ENCODE measurements at places on chromosomes 1 and 21.

- no peak for DNase-seq
These were observed 69.0 kb upstream of the MUTYH start for GRCh38 chr1:45409276-45409675.

DNA sequence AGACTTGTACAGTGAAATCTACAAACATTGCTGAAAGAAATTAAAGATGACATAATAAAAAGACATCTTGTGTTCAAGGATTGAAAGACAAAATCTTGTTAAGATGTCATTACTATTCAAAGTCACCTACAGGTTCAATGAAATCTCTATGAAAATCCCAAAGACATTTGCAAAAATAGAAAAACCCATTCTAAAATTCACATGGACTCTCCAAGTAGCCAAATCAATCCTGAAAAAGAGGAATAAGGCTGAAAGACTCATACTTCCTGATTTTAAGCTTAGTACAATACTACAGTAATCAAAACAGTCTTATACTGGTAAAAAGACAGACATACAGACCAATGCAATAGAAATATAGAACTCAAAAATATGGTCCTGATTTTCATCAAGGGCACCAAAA lies 78.6 kb downstream of the PCSK9 start:
- no peak for DNase-seq

DNA sequence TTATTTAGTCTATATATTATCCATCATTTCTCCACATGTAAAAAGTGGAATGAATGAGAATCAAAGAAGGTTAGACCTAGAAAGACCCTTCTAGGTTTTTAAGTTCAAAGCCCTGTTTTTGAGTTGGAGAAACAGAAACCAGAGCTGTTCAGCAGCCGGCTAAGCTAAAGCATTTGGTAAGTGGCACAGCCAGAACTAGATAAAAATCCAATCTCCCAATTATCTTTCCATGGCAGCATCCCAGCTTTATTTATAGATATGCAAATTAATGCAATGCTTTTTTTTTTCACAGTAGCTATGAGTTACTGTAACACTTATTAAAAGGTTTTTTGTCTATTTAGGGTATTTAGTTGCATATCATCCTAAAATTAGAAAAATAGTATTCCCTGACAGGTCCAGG lies 85.1 kb downstream of the NIBAN1 start:
- no peak for DNase-seq

DNA sequence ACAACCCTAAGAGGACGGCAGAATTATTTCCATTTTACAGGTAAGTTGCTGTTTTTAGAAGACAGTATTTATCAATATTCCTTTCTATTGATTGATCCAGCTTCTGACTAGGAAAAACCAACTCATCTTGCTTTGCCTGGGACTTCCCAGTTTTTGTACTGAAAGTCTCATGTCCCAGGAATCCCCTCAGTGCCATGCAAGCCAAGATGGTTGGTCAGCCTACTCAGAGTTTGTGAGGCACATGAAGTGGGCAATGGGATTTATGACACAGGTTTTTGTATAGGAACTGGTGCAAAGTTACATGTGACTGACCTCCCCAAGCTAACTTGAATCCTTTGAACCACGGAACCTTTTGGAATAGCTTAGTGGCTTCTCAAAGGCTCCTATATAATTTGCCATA lies 45.5 kb downstream of the GNG12 start:
- DNase-seq: no peak

DNA sequence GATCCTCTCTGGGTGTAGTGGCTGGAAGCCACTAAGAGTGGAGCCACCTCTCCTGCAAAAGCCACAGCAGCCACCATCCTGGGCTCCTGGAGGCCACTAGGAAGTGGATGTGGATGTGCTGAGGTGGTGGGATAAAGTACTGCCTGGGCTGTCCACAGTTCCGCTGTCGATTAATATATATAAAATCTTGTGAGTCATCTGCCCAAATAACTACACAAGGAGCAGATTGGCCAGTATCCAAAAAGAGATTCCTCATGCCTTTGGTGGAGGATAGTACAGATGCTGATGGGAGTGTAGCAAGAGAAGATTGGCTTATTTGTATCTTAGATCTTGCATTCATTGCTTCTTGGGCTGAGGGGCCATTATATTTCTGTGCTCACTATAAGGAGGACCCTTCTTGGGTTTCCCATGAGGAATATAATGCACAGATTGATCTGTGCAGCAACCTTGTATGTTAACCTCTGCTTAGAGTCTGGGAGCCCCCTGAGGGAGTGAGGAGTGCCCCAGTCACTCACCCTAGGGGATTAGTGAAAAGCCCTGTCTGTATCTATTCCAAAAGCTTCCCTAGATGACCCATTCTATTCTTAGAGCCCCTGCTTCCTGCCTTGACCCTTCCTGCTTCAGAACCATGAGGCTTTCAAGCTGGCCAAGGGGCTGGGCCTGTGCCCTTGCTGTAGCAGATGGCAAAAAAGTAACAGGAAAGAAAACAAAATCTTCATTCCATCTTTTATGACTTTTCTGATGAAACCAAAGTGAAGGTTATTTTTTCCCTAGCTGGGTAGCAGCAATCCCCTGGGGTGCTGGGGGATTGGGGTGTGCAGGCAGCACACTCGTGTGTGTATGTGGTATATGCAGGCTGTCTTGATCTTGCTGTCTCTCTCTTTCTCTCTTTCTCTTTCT lies 31.7 kb downstream of the RCSD1 start:
- DNase-seq: no peak

- DNase-seq: no peak
These were observed 270.5 kb downstream of the GRIK3 start for GRCh38 chr1:36763771-36764170.

DNA sequence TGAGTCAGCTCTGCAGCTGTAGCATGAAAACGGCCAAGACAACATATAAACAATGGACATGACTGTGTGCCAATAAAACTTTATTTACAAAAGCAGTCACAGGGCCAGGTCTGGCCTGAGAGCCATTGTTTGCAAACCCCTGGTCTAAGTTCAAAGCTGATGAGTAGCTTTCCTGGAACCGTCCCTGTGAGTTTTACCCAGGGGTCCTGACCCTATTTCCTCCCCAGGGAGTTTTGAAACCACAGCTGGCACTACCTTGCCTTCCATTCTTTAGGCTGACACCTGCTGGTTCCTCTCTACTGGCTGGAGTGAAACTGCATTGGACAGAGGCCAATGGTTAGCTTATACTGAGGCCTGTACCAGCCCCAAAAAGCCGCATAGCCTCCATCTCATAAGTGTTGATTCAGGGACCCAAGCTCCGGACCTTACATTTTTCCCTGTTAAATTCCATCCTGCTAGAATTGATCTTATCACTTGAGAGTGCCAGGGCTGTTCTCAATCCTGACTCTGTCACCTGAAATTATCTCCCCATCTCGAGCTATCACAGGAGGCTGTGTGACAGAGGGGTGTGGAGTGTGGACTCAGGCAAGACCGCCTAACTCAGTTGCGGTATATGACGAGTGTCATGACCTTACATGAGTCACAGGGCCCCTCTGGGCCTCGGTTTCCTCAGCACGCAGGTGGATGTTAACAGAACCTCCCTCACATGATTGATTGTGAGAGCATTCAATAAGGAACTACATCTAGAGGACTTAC lies 343.6 kb downstream of the NPHP4 start:
- DNase-seq: no peak

DNA sequence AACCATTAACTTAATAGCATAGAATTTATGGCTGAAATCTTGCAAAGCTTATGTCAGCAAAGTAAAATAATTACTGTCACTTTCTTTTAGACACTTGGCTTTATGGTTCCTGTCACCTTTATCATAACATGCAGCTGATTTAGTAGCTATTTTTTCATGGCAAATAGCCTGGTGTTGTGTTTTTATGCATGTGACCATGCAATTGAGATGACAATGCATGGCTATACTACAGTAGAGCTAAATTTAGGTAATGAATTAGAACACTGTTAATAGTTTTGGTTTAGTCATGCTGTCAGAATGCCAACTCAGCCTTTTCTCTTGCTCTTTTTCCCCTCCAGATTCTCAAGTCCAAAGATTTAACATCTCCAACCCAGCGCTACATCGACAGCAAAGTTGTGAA lies 88.6 kb downstream of the TGFB2 start:
- DNase-seq: no peak
